ENCODE measurements at places on chromosomes 7 and 10.
A peak's percentile ranks its signal among the peaks of the same experiment; 100 is the strongest.

DNA sequence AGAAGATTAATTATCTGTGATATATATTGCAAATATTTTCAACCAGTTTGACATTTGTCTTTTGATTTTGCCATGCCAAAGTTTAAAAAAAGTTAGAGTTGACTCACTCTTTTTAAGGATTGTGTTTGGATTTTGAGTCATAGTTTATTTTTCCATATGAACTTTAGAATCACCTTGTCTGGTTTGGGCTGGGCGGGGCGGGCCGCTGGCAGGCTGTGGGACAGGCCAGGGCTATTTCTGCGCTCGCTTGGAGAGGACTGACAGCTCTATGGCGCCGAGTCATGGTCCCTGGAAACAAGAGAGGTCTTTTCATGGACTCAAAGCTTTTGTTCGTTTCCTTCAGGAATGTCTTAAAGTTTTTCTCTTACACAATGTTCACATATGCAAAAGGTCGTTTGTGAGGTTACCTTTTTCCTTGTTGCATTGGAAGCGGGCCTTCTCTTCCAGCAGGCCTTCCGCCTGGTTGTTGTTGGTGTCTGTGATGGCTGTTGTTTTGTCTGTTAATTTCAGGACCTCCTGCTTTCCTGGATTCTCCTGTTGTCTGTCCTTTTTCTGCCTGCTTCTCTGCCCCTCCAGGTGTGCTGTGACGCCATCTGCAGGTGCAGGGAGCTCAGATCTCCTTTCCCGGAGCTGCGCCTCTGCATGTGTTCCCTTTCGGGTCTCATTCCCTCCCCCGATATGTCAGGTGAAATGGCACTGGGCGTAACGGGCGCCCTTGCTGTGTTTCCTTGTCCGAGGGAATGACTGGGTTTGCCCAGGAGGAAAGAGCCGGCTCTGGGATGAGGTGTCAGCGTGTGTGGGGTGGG lies 53.8 kb downstream of the INPP5A start:
- DNase-seq: no peak

DNA sequence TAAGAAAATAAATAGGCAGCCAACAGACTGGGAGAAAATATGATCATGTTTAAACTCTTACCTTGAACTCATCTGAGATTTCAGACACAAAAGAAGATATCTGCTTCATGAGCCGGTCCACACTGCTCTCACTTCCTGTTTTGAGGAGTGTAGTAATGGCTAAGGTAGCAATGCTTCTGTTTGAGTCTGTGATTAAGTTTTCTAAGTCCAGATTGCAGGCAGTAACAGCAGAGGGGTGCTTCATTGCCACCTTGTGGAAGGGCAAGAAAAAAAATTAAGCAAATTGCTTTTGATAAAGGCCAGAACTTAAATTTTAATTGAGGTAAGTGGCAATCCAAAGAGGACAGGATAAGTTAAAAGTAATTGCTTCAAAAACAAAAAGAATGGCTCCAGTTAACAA lies 69.1 kb downstream of the MEST start:
- DNase-seq: no peak

- no peak for DNase-seq
Measured at GRCh38 chr7:67590649-67591048, 594.0 kb downstream of the TYW1 start.

GRCh38 chr7:34060196-34060947 lies 155.0 kb downstream of the BMPER start:
- DNase-seq: no peak

DNA sequence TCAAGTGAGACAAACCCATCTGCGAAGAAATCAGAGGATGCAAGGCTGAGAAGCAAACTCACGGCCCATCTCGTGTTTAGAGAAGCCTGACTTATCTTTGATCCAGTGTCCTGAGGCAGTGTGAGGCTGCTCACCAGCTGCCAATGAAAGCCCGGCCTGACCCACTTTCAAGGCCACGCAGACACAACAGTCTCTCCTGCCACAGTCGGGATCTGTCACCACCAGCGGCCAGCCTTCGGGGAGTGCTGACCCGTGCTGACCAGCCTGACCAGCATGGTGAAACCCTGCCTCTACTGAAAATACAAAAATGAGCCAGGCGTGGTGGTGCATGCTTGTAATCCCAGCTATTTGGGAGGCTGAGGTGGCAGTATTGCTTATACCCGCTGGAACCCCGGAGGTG lies 7.4 kb upstream of the DNAJB6 start:
- no peak for DNase-seq

GRCh38 chr7:97342512-97342911 lies 225.0 kb downstream of the SDHAF3 start:
- DNase-seq: no peak

- no peak for DNase-seq
Measured at GRCh38 chr10:58842860-58843376, 330.2 kb downstream of the BICC1 start.

GRCh38 chr7:120842121-120842621 lies 15.8 kb downstream of the TSPAN12 start:
- no peak for DNase-seq

- DNase-seq: no peak
Measured at GRCh38 chr7:28960071-28960840, 2.1 kb upstream of the TRIL start.

DNA sequence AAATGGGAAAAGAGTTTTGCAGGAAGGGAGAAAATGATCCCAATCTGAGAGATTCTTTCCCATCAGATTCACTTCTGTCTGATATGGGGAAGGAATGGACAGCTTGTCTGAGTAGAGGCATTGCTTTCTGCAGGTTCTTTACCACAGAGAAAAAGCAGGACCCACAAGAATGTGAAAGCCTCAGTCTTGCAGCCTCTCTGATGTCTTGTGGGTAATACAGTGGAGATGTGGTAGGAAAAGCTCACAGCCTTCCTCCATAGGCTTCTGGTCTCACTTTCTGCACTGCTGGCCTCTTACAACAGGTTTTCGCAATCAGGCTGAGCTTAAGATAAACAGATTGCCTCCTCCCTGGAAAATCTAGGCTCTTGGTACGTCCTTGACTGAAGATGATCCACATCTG lies 551 bp downstream of the IFIT1 start:
- no peak for DNase-seq

DNA sequence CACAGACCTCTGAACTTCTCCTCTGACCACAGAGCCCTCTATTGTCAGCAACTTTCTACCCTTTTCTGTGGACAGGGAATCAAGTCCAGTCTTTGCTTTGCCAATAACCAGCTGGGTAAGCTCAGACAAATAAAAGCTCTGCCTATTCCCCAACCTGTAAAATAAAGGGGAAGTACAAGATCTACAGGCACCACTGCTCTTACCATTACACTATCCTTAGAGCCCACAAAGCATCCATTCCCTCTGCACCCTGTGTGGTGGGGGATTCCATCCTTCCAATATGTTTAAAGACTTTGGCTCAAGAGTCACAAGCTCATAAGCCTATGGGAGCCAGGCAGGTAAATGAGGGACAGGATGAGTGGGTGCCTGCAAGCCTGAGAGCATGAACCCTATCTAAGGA lies 88.2 kb downstream of the PARD3 start:
- no peak for DNase-seq

DNA sequence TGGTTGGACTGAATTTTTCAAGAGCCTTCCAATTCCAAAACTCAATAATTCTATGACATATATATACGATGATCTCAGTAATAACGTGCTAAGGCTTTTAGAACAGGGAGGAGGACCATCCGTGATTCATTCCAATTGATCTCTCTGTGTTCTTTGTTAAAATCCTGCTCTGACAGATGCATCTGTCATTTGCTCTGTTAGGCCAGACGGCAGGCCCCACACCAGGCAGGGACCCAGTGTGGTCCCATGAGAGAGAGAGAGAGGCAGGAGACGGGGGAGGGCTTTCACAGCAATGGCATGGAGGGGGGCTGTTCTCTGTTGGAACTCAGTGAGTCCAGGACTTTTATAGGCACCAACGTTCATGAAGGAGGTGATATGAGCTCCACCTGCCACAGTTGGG lies 160.0 kb upstream of the INSYN2A start:
- DNase-seq: no peak

- peak; percentile 76 for DNase-seq
Measured at GRCh38 chr7:64876792-64877713, 26.0 kb upstream of the ZNF273 start.

DNA sequence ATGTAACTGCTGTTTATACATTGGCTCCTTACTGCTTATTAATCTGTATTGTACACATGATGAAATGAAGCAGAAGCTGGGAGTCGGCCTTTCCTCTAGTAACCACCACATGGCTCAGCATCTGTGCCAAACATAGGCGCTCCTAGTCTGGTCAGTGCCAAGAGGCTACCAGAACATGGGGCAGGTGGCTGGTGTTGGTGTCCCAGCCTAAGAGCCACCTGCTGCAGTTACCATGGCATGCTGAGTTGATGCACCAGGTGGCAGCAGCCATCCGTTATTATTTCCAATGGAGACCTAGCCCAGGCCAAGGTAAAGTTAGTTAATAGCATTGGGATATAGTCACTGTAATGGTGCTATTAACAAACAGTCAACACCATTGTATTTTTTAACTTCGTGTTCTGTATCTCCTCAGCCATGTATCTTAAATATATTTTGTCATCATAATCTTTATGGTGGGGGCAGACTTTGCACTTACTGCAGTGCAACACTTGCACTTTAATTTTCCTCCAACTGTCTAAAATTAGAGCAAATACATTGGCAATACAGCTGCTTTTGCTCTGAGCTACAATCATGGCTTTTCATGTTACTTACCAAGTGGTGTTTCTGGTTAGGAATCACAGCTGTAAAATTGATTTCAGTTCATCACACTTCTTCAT lies 33.1 kb downstream of the HBP1 start:
- DNase-seq: peak; percentile 24

- DNase-seq: no peak
Measured at GRCh38 chr10:133452453-133452852, 1.3 kb upstream of the SCART1 start.

GRCh38 chr10:78292982-78293865 lies 259.6 kb downstream of the RPS24 start:
- no peak for DNase-seq

- no peak for DNase-seq
Measured at GRCh38 chr7:2663121-2663886, 24.7 kb upstream of the AMZ1 start.

- no peak for DNase-seq
Measured at GRCh38 chr7:131595699-131596098, 39.3 kb upstream of the PODXL start.

- no peak for DNase-seq
Measured at GRCh38 chr10:129029051-129029450, 438.0 kb upstream of the MGMT start.

DNA sequence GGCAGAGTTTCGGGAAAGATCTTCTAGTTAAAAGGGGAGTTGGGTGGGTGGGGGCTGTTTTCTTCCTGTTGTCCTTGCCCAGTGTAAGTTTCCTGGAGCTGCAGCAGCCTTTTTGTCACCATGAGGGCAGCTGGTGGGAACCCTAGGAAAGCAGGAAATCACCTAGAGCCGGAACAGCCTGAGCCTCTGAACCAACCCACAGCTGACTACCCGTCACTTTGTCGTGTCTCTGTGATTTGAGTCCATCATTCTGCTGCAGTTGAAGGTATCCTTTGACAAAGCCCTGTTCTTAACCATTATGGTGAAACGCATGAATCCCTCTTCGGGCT lies 1.2 kb upstream of the C10orf143 start:
- DNase-seq: no peak

GRCh38 chr10:31170636-31171035 lies 139.0 kb upstream of the ZNF438 start:
- no peak for DNase-seq

DNA sequence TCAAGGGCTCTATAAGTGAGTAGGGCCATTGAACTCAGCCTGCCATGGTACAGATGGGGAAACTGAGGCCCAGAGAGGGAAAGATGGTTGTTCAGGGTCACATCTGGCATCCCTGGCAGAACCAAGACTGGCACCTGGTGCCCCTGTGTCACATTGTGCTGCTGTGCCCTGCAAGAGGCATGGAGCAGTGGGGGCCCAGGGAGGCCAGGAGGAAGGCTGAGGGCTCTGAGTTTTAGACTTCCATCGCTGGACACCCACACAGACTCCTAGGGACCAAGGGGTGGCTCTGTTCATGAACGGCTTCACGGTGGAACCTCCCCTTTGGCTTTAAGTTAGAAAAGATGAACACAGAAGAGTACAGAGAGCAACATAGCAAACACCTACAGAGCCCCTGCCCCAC lies 66.7 kb upstream of the AQP1 start:
- DNase-seq: no peak

- DNase-seq: no peak
Measured at GRCh38 chr10:30070001-30070685, 10.8 kb upstream of the JCAD start.

GRCh38 chr10:111724121-111724520 lies 459.4 kb downstream of the GPAM start:
- DNase-seq: no peak

GRCh38 chr10:77027141-77027540 lies 610.5 kb downstream of the KCNMA1 start:
- no peak for DNase-seq

DNA sequence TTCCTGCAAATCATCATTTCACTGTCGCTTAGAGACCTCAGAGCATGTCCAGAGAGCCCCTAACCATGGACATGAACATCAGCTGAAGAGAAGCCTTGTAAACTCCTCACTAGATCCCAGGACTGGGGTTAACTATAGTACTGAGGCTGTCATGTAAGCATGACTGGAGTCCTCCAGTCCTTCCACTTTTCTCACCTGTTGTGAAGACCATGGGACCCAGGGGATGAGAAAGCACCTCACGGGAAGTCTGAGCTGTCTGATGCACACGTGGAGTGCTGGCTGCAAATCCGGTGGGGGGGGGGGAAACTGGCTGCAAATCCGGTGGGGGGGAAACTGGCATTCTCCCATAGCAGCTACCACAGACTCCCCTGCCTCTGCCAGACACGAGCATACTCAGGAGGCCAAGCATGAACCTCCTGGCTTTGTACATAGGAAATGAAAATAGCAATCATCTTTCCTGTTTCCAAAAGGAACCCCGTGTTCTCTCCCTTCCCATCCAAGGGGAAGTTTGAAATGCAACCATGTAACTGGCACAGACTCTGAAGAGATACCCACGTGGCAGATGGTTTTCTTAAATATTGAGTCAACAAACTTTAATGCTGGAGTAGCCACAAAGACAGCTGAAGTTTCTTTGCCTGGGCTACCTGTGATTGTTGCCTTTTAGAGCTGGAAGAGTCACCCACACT lies 261.4 kb downstream of the ZMYND11 start:
- DNase-seq: no peak

DNA sequence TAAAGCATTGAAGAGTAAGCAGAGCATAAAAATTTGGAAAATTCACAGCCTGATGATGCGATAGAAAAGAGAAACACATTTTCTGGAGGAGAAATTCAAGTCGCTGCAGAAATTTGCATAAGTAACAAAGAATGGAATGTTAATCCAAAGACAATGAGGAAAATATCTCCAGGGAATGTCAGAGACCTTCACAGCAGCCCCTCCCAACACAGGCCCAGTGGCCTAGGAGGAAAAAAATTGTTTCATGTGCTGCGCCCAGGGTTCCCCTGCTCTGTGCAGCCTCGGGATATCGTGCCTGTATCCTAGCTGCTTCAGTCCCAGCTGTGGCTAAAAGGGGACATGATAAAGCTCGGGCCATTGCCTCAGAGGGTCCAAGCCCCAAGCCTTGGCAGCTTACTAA lies 206.8 kb downstream of the TPK1 start:
- DNase-seq: no peak

GRCh38 chr10:612696-613095 lies 76.8 kb downstream of the DIP2C start:
- no peak for DNase-seq
